Mesothelial cell of epicardium (in vitro differentiated cells): ENCODE measurements at places on chromosomes 12 and 14. TPM values are rescaled to one million over a fixed set of nuclear protein-coding genes. Genes with fewer than 3 reads are reported as not detected.
A peak's percentile ranks its signal among the peaks of the same experiment; 100 is the strongest.

- H3K4me3 ChIP-seq: no peak overlapping the region
- H3K4me1 ChIP-seq: no peaks in the 10 kb centered on the region
- peaks cover 92% of the 10 kb centered on the region for H3K36me3 ChIP-seq
- DNase-seq: no peak
Measured at GRCh38 chr12:133105620-133106019, 24.5 kb downstream of the ZNF891 start.

DNA sequence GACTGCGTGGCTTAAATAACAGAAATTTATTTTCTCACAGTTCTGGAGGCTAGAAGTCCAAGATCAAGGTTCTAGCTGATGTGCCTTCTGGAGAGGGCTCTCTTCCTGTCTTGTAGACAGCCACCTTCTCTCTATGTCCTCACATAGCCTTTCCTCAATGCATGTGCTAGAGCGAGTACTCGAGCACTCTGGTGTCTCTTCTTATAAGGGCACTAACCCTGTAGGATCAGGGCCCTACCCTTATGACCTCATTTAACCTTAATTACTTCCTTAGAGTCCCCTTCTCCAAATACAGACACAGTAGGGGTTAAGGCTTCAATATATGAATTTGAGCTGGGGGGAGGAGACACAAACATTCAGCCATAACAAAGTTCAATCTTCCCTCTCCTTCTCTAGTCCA lies 10.2 kb downstream of the DHH start:
- peaks cover 48% of the 10 kb centered on the region for H3K27me3 ChIP-seq
- DNase-seq: no peak
- no peak overlapping the region for H3K27ac ChIP-seq
- no peak overlapping the region for H3K4me3 ChIP-seq

DNA sequence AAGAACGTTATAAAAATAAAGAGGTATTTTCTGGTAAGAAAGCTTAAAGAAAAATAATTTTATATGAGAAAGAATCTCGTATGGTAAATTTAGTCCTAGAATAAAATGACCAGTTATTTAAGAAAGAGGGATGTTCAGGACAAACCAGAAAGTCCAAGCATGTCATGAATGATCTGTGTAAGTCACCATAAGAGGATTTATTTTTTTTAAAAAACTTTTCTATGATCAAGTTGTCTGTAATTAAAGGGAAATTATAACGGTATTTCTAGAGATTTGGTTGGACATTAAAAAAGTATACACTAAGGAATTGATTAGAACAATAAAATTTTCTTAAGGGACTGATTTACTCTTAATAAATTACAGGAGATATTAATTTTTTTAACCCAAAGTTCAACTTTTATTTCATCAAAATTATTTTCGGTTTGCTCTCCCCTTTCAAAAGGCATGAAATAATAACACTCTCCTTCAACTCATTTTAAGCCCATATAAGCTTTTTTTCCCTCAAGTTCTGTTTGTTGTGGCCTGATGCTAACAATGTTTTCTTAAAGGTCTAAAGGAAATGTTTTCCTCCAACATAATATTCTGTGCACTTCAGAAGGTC lies 49.9 kb upstream of the CPSF6 start:
- no peak overlapping the region for H3K27ac ChIP-seq
- peaks cover 6% of the 10 kb centered on the region for H3K36me3 ChIP-seq
- no peaks in the 10 kb centered on the region for H3K27me3 ChIP-seq
- no peak for DNase-seq

GRCh38 chr14:106872611-106873446 lies 1346.4 kb downstream of the TMEM121 start:
- no peaks in the 10 kb centered on the region for H3K4me1 ChIP-seq
- no peaks in the 10 kb centered on the region for H3K27me3 ChIP-seq
- no peaks in the 10 kb centered on the region for H3K36me3 ChIP-seq
- no peak for DNase-seq
- no peak overlapping the region for H3K27ac ChIP-seq

DNA sequence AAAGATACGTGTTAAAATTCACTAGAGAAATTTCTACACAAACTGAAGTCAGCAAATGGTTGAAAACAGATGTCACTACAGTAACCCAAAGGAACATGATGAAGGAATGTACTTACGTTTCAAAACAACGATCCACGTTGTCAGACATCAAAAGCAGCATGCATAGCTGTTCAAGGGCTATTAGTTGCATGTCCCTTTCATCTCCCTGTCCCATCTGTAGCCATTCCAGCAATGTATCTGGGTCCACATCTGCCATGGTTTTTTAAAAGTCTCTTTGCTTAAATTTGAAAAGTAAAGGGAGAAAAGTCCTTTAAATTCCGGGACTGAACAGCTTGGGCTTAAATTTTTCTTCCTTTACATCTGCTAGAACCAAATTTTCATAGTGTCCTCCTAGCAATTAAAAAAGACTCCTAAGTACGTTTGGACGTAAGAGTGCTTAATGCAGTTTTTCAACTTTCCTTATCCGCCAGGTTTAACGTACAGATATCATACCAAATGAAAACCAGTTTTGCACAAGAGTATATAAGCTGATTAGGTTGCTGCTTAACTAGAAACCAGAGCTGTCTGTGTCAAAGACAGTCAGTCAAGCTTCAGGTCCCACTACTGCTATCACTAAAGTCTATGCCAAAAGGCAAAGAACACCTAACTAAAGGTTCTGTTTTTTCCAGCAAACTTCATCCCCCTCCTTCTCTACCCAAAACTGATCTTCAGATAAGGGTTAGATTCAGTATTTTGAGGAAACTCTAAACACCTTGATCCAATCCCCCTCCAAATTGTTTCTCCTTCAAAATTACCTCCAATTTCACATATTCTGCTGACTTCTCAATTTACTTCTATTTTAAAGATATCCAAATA lies 1.7 kb downstream of the HECTD1 start:
- H3K4me3 ChIP-seq: peak overlapping the region; percentile 85
- H3K27ac ChIP-seq: peak overlapping the region; percentile 57
- H3K36me3 ChIP-seq: peaks cover 20% of the 10 kb centered on the region
- peaks cover 32% of the 10 kb centered on the region for H3K4me1 ChIP-seq

GRCh38 chr12:18652596-18652995 lies 85.2 kb downstream of the PLCZ1 start:
- peaks cover 2% of the 10 kb centered on the region for H3K36me3 ChIP-seq
- no peak overlapping the region for H3K27ac ChIP-seq
- no peaks in the 10 kb centered on the region for H3K27me3 ChIP-seq
- no peaks in the 10 kb centered on the region for H3K4me1 ChIP-seq
- no peak overlapping the region for H3K4me3 ChIP-seq

DNA sequence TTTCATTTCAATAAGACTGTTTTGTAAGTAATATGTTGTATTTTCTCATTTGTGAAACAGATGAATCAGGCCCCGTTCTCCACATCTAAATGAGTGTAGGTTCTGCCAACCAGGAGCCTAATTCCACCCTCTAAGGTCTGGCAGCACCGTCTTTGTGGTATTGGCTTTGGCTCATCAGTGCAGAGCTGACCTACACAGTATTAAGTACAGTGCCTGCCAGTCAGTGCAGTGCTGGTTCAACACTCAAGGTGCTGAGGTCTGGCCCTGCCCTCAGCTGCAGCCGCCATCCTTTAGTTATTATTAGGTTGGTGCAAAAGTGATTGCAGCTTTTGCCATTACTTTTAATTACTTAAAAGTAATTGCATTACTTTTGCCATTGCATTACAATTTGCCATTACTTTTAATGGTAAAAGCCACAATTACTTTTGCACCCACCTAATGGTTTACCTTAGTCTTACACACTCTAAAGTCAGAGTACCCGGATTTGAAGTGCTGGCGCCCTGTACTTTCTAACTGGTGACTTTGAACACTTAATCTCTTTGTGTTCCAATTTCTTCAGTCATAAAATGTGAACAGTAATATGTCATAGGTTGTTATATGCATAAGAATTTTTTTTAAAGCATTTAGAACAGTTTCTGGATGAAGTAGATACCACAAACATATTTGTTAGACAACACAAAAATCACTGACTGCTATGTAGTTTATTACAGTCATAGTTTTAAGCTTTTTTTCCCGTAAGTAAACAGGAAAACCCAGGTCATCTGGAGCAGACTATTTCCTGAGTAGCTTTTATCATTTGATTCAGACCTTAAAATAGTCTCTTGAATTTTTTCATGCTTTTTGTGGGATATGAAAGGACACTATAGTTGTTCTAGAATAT lies 99.5 kb downstream of the SYNE2 start:
- DNase-seq: no peak
- no peak overlapping the region for H3K4me3 ChIP-seq
- peaks cover 17% of the 10 kb centered on the region for H3K36me3 ChIP-seq
- H3K27ac ChIP-seq: no peak overlapping the region

DNA sequence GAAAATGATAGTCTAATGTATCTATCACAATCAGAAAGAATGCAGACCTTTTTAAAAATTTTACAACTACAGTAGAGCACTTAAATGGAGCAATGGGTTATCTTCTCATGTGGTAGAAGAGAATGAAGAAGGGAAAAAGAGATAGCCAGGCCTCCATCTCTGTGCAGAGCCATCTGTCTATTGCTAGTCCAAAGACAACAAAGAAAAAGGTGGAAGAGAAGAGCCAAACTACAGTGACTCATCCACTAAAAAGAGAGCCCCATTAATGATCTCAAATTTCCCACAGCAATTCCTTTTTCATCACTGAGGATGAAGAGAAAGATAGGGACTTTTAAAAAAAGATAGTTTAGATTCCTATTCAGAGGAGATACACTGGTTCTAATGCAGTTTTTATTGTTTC lies 232.9 kb downstream of the ATXN7L3B start:
- no peak for DNase-seq
- H3K27me3 ChIP-seq: peaks cover 17% of the 10 kb centered on the region
- H3K36me3 ChIP-seq: no peaks in the 10 kb centered on the region
- no peak overlapping the region for H3K4me3 ChIP-seq

DNA sequence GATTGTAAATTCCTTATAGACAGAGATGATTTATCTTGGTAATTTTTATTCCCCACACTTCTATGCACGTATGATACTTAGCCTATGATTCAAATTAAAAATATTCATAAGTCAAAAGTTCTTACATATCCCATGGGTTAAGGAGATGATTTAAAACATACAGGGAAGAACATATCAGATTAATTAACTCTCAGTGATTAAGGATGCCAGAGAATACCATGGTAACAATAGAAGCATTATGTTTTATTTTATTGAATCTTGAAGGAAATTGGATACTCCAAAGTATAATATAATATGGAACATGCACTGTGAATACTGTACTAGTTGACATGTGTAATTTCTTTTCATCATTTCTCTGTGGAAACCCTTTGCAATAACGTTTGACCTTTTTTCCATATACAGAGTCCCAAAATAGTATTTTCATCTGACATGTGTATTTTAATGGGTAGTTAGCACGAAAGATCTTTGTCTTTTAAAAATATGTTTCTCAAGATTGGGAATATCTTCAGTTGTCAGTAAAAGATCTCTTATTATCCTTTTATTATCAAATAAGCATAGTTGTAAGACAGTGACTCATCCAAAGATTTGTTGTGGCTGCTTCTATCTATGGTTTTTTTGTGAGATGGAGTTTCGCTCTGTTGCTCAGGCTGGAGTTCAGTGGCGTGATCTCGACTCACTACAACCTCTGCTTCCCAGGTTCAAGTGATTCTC lies 166.7 kb downstream of the RAD51B start:
- H3K27ac ChIP-seq: peak overlapping the region; percentile 87
- DNase-seq: no peak

GRCh38 chr14:42523666-42524065 lies 917.0 kb downstream of the LRFN5 start:
- no peak for DNase-seq
- H3K36me3 ChIP-seq: no peaks in the 10 kb centered on the region
- no peaks in the 10 kb centered on the region for H3K27me3 ChIP-seq
- no peak overlapping the region for H3K4me3 ChIP-seq
- H3K27ac ChIP-seq: no peak overlapping the region

- H3K4me1 ChIP-seq: peaks cover 4% of the 10 kb centered on the region
- no peak overlapping the region for H3K27ac ChIP-seq
- no peak for DNase-seq
- no peaks in the 10 kb centered on the region for H3K27me3 ChIP-seq
- H3K4me3 ChIP-seq: no peak overlapping the region
Measured at GRCh38 chr12:24808651-24809050, 140.2 kb downstream of the BCAT1 start.

- H3K4me1 ChIP-seq: peaks cover 8% of the 10 kb centered on the region
- no peak overlapping the region for H3K4me3 ChIP-seq
- no peaks in the 10 kb centered on the region for H3K36me3 ChIP-seq
- H3K27ac ChIP-seq: no peak overlapping the region
- no peak for DNase-seq
- H3K27me3 ChIP-seq: no peaks in the 10 kb centered on the region
Measured at GRCh38 chr14:67857778-67858350, 38.3 kb downstream of the RAD51B start.

DNA sequence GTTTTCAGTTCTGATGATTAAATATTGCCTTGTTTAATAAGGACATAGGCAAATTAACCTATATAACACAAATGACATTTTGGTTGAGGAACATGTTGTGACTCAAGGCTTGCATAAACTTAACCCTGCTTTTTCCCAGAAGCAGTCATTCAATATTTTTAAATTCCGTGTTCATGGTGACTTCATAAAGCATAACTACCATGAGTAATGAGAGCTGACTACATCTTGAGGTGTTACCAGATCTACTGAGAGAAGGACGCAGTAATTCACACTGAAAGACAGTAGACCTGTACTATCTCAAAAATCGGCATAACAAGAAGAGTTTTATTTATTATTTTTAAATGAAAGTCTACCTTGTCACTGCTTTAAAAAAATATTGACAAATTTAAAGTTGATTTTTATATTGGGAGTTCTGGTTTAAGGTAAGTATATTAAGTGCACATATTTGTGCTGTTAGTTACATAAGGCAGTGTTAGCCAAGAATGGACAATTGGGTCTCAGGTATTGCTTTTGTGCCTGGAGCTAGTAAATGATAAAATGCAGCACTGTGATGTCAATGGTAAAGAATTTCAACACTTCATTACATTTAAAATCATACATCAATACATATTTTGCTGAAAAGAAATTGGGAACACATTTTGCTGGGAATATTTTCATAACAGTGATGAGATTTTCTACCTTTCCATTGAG lies 1198.5 kb downstream of the FSCB start:
- H3K4me3 ChIP-seq: no peak overlapping the region
- peak overlapping the region; percentile 4 for H3K27ac ChIP-seq
- no peak for DNase-seq
- H3K4me1 ChIP-seq: peaks cover 22% of the 10 kb centered on the region

The GPRC5D gene
- total RNA-seq: not detected in 3 replicates
